ENCODE measurements at places on chromosomes 7 and 10.

DNA sequence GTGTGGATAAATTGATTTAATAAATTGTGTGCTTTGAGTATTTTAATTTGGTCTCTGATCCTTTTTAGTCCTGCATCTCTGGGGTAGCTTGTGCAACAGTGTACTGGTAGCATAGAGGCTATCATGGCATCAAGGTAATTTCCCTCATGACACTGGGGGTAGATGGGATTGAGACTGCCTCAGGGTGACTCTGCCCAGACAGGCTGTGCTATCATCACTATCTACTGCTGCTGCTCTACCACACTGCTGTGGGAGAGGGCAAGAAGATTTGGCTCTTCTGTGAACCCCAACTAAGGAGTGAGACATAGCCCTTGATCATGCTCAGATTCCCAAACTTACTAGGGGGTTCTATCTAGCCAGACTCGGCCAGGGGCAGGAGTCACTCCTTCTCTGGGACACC is 43.6 kb upstream of the JAZF1 start:
- DNase-seq, result peak; percentile 4

GRCh38 chr7:68041554-68041953 is 1044.9 kb downstream of the TYW1 start:
- DNase-seq, result no peak

DNA sequence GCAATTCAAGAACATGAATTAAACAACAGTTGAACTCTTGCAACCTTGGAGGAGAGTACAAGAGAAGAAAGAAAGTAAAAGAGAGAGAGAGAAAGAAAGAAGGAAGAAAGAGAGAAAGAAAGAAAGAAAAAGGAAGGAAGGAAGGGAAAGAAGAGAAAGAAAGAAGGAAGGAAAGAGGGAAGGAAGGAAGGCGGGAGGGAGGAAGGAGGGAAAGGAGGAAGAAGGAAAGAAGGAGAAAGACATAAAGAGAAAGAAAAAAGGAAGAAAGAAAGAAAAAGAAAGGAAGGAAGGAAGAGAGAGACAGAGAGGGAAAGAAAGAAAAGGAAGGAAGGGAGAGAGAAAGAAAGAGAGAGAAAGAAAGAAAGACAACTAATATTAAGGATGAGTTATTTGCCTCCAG is 1106.7 kb downstream of the TYW1 start:
- DNase-seq, result no peak

GRCh38 chr7:93923296-93923695 is 1.8 kb downstream of the GNG11 start:
- DNase-seq, result no peak

DNA sequence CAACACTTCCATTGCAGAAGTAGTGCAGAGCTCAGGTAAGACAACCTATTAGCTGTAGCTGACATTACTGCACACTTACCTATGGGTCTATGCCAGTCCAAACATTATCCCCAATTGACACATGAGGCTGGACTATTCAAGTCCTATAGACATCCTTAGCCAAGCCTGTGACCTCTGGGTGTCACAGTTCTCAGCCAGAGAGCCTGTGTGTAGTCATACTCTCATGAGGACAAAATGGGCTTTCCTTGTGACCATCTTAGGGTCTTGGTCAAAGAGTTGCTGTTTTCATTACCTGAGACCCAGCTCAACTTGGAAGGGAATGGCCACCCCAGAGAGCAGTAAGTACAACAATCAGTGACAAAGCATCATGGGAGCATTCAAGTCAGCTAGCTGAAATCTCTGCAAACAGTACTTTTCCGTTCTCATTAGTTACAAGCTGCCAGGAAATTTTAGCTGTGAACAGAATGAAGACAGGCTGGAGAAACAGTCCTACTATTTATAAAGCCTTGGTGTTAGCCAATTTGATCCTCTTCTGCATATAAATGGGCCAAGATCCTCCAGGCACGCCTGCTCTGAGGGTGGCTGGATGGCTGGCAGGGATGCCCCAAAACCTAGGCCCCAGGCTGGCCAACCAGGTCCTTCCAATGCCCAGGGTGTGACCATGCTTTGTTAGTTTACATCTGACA is 44.3 kb downstream of the NUDCD3 start:
- DNase-seq, result no peak

DNA sequence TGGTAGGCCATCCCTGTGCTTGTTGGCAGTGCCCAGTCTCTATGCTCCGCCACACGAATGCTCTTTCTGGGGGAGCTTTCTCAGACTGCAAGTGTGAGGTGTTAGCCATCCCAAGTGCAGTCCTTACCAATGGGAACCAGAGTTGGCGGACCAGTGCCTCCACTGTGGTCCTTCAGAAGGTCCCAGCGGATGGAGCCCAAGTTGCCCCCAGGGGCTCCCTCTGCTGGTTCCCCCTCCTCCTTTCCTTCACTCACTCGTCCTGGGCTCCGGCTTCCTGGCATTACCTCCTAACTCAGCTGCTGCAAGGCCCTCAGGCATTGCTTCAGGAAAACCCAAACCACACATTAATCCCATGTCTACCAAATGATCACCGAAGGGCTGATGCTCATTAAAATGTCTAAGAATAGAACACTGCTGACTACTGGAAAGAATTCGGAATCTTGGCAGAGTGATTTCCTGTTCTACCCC is 139.8 kb downstream of the CUBN start:
- no peak for DNase-seq

- no peak for DNase-seq
Observed at GRCh38 chr10:70964245-70964644, 75.9 kb upstream of the PCBD1 start.

GRCh38 chr7:117212969-117213877 is 109.6 kb downstream of the WNT2 start:
- DNase-seq, result peak; percentile 71

DNA sequence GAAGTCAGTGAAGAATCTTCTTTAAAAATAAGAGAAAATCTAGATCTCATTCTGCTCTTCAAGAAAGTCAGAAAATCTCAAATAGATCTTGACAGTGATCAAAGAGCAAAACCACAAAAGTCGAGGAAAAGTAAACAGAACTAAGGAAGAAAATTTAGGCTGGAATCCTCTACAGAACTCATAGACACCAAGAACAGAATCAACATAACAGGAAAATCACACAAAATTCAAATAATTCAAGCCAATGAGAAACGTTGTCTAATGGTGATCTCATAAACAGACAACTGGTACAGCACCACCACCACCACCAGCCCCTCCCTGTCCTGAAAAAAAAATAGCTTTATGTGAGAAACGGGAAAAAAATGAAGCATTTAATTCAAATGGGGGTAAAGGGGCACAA is 6.9 kb downstream of the ITGB1 start:
- no peak for DNase-seq

DNA sequence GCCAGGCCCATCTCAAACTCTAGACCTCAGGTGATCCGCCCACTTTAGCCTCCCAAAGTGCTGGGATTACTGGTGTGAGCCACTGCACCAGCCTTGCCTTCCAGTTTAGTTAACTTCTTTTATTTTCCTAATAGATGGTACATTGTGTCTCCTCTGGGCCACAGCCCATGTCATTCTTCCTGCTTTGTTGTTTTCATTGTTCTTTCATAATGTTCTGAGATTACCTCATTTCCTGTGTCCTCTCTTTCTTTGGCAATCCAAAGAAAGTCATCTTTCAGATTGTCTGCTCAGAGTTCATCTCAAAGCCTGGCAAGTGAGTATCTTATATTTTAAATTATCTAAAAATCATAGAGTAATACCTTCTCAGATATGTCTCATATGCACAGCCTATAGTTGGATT is at the start of gene OLAH:
OLAH (plus strand) TSS at position 270 of the 400 bp plus-strand sequence. CDS start 3,346 bp downstream, outside the sequence.
- DNase-seq, result peak; percentile 38

GRCh38 chr7:52423251-52423650 is 612.2 kb upstream of the POM121L12 start:
- DNase-seq, result no peak

DNA sequence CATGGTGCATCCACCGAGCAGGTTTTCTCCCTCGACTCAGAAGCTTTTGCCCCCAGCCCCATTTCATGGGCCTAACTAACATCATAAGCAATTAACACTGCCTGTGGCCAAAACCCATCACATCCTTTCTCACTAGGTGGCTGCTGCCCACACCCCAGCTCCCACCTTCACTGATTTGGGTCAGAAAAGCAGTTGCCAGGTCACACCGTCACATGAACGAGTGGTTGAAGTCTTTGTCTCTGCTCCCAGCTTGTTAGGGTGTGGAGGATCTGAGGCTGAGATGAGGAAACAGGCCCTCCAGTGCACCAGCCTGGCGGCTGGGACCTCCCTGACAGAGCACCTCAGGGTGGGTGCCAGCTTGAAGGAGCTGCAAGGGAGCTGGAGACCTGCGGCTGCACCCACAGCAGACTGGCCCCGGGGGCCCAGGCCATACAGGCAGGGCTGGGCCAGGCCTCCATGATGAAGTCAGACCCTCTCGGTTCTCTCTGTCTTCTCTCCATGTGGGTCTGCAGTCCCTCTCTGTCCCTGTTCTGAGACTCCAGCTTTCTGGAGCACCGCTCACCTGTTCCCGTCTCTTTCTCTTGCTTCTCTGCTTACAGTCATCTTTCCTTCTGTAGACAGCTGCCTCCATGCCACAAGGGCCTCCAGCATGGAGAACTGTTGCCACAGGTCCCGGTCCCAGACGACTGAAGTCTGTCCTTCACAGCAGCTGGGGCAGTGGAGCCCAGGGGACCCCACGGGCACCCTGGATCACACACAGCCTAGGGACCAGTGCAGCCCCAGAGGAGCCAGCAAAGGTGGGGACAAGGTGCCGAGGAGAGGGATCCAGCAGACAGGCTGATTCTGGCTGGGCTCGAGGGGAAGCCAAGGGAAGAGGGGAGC is 13.8 kb upstream of the INPP5A start:
- DNase-seq, result no peak

DNA sequence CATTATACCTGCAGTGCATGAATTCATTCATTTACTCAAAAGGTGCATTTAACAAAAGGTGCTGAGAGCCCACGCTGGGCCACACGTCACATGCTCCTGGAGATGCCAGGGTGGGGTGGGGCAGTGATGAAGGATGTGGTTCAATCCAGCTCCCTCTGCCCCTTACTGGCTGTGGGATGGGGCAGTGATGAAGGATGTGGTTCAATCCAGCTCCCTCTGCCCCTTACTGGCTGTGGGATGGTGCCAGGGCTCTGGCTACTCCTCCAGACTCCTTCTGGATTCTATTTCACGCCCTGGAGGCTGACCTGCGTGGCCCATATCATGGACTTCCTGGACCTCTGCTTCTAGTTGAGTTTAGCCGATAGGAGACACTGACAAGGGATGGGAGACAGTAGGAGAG is 44.0 kb upstream of the CTBP2 start:
- no peak for DNase-seq

- peak; percentile 98 for DNase-seq
Observed at GRCh38 chr10:94115725-94116124, 122.0 kb downstream of the PLCE1 start.

- no peak for DNase-seq
Observed at GRCh38 chr7:35971133-35971891, 170.5 kb downstream of the SEPTIN7 start.

- peak; percentile 43 for DNase-seq
Observed at GRCh38 chr7:95636140-95636940, 40.0 kb upstream of the PDK4 start.

DNA sequence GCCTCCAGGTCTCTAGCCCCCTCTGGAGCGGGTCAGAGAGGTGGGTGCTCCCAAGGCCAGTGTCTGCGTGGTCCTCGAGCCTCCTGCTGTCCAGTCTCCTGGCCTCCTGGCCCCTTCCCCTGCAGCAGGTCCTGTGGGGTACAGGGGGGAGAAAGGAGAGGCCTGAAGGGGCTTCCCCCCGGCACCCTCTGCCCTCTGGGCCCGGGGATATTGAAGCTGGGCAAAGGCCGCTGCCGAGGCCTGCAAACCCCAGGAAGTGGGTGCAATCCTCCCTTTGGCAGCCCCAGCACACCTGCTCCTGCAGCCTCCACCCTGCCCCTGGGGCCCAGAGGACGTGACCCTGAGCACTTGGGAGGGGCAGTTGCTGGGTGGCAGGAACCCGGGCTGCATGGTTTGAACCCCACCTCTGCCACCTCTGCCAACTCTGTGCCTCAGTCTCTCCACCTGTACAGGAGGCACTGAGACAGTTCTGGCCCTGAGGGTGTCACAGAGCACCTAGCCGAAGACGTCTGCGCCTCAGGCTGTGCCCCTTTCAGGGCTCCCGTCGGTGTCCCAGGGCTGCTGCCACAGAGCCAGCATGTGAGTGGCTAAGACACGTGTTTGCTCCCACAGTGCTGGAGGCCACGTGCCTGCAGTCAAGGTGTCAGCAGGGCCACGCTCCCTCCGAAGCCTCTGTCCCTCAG is 59.1 kb upstream of the INPP5A start:
- no peak for DNase-seq

DNA sequence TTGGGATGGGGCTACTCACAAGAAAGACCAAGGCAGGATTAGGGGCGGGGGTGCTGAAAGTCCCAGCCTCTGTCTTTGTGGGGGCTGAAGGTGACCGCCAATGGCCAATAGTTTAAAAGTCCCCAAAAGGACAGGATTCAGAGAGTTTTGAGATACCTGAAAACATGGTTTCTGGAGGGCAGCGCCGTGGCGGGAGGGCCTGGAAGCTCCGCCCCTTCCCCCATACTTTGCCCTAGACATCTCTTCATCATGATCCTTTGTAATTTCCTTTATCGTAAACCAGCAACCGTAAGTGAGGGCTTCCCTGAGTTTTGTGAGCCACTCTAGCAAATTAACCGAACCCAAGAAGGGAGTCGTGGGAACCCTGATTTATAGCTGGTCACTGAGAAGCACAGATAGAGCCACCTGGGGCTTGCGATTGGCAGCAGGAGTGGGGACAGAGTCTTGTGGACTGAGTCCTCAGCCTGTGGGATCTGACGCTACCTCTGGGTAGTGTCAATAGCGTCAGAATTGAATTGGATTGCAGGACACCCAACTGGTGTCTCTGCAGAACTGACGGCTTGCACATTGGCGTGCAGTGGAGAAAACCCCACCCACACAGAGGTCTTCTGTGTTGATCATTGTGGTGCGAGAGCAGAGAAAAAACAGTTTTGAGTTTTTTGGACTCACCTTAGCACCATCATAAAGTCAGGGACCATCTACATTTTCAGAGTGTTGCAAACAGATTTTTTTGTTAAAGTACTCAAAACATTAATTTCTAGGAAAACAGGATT is 169.3 kb downstream of the USP6NL start:
- DNase-seq, result no peak

DNA sequence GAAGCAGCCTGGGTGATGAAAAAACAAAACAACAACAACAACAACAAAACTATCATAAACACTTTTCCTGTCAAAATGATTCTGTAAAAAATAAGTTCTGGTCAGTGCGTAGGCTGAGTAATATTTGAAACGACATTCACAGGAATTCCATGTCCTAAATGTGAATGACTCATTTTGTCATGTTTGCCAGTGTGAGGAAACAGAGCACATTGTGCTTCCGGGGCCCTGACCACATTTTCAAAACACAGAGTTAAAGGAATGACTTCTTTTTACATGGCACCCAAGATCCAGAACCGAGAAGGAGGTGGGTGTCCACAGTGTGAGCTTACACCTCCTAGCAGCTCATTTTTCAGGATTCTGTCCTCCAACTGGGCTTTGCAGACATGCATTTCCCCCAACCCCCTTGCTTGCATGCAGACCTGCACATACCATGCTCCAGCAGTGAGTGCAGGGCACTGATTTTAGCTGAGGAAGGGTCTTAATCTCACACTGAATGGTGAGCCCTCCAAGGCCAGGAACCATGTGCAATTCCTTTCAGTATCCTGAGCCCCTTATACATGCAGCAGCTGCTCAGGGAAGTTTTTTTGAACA is 3.0 kb downstream of the CLRN3 start:
- DNase-seq, result peak; percentile 64

- no peak for DNase-seq
Observed at GRCh38 chr7:55019691-55020465, 1.1 kb downstream of the EGFR start.

GRCh38 chr10:34125702-34126101 is 689.4 kb downstream of the PARD3 start:
- no peak for DNase-seq

GRCh38 chr7:44565097-44565794 is 8.5 kb downstream of the DDX56 start:
- peak; percentile 72 for DNase-seq

- DNase-seq, result no peak
Observed at GRCh38 chr10:122117475-122117874, 128.5 kb downstream of the TACC2 start.
